Activated CD4-positive, alpha-beta T cell treated with anti-CD3 and anti-CD28 coated beads for 36 hours (primary cell): ENCODE measurements at places on chromosomes 1 and 21. TPM values are rescaled to one million over a fixed set of nuclear protein-coding genes. Genes with fewer than 3 reads are reported as not detected.

GRCh38 chr1:224785622-224786021 lies 143.9 kb upstream of the DNAH14 start:
- no peak for DNase-seq

The PADI3 gene
- total RNA-seq: not detected

DNA sequence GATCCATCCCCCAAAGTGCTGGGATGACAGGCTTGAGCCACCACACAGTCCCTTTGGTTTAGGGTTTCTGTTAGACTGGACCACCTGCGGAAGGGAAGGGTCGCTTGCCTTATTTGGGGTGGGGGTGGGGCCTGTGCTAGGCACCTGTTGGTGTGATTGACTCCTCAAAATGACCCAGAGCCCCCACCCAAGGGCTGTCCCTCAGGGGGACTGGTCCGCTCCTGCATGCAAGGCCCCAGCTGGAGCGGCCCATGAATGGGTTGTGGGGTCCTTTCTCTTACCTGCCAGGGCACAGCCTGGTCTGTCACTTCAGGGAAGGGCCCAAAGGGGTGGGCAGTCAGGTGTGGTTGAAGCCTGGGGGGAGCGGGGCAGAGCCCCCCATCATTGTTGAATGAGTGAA lies 1.8 kb upstream of the CSTB start:
- no peak for DNase-seq

- peak; percentile 34 for DNase-seq
Measured at GRCh38 chr1:15756143-15757015, 2.2 kb upstream of the FBLIM1 start.
